Cardiac atrium fibroblast (primary cell): ENCODE measurements at places on chromosomes 7 and 10. TPM values are rescaled to one million over a fixed set of nuclear protein-coding genes. Genes with fewer than 3 reads are reported as not detected.

The NEUROD6 gene
- total RNA-seq: not detected in 2 replicates

The CYP3A4 gene
- total RNA-seq: not detected in 2 replicates

The STAMBPL1 gene
- 13.9 and 23.8 TPM in 2 replicates for total RNA-seq

The ASAH2 gene
- under 0.01 and 7.3 TPM in 2 replicates for total RNA-seq

The RGS10 gene
- 38.5 and 41.6 TPM in 2 replicates for total RNA-seq

The HTRA1 gene
- 123 and 135 TPM in 2 replicates for total RNA-seq

The TDRD1 gene
- 0.16 and 1.1 TPM in 2 replicates for total RNA-seq
